ENCODE measurements at places on chromosomes 16 and 17.
A peak's percentile ranks its signal among the peaks of the same experiment; 100 is the strongest.

GRCh38 chr17:73586921-73587602 is 57.2 kb downstream of the SDK2 start:
- no peak for DNase-seq

GRCh38 chr16:72256398-72257066 is 84.6 kb upstream of the PMFBP1 start:
- no peak for DNase-seq

- DNase-seq, result no peak
These were observed 121.7 kb upstream of the CRHR1 start for GRCh38 chr17:45662432-45662831.

GRCh38 chr16:54505549-54506213 is 219.1 kb upstream of the IRX3 start:
- DNase-seq, result no peak

DNA sequence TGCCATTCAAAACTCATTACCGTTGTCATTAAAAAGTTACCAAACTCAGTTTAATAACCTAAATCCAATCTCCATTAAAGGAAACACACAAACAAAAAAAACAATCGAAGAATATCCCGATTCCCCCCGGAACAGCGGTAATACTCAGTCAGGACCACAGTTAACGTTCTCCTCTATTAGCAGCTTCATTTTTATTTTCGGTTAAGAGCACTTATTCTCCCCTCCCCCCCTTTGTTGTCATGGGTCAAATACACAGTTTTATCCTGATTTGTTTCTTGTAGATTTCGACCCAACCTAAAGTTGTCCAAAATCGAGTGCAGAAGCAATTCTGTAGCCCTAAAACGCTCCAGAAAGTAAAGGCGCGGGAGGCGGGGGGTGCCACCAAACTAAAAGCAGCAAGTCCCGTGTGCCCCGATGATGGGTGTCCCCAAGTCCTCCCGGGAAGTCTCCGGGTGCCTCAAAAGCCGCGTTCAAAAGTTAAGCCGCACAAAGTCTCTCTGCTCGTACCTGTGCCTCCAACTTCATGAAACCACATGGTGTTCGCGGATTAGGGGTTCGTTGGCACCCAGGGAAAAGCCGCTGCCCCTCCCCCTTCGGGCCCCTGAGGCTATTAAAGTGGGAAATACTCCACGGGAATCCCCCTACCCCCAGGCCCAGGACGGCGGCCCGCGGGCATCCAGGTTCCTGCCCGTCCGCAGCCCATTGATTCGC is 996 bp downstream of the SUMO2 start:
- DNase-seq, result peak; percentile 22

DNA sequence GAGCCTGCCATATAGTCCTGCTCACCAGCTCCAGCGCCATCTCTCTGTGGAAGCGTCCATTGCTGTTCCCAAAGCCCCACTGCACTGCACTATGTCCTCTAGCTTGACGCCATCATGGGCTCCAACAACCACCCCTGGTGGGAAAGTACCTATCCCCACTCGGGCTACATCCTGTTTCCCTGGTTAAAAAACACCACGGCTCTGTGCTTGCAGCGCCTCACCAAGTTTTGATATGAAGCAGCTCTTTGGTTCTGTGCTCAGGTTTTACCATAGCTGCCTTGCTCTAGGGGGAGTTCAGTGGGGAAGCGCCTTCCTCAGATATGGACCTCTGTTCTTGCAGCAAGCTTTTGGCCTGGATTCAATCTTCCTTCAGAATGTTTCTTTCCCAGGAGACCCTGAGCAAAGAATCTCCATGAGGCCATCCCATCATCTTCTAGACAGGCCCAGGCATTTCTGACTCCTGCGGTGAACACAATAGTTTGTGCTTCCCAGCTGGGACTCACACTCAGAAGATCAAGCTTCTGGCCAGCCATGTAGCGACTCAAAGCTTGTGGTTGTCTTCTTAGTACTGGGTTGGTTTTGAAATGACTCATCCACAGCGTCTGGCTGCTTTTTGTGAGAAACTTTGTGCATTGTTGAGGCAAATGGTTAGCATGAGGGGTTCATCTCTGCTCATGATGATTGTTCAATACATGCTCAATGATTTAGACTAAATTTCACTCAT is 39.5 kb downstream of the DYNLRB2 start:
- peak; percentile 81 for DNase-seq

DNA sequence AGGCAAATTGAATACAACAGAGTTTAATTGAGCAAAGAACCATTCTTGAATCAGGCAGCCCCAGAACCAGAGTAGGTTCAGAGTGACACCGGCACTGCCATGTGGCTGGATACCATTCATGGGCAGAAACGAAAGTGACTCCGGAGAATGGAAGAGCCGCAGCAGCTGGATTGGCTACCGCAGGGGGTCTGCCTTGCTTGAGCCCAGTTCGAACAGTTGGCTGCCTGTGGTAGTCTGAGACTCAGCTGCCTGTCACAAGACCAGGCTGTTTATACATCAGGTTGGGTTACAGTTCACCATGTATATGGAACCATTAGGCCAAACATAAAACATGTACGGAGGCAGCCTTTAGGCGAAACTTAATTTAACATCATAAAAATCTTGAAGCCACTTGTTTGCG is 205.2 kb upstream of the CHMP6 start:
- DNase-seq, result no peak

DNA sequence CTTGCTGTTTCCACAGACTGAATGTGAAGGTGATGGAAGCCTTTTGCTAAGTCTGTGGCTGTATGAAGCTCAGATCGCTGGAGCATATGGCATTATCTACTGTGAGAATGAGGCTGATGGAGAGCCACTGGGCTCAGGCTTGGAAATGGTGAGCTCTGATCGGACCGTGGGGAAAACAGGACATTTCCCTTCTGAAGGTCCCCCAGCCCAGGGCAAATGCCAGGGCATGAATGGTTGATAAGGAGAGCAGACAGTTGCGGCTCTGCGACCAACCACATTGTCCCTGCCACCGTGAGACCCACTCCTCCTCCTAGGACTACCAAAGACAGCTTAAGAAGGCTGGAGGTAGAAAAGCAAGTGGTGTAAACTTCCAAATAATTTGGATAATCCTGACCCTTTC is 4.7 kb upstream of the CUEDC1 start:
- no peak for DNase-seq

DNA sequence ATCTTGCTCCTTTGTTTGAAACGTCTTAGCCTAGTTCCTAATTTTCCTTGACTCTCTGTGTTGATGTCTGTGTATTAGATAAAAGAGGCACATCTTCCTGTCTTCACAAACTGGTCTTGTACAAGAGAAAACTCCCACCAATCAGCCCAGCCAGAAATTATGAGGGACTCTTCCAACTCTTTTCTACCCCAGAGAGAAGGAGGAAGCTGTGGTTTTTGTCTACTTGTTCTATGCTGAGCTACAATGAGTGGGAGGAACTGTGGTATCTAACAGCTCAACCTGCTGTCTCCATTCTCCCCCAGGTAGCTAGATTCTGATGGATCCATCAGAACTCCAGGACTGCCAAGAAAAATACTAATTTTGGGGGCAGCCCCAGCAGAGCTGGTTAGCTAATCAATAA is 392.5 kb downstream of the HS3ST3B1 start:
- DNase-seq, result no peak

- DNase-seq, result no peak
These were observed 29.9 kb upstream of the IRX6 start for GRCh38 chr16:55294129-55294528.

DNA sequence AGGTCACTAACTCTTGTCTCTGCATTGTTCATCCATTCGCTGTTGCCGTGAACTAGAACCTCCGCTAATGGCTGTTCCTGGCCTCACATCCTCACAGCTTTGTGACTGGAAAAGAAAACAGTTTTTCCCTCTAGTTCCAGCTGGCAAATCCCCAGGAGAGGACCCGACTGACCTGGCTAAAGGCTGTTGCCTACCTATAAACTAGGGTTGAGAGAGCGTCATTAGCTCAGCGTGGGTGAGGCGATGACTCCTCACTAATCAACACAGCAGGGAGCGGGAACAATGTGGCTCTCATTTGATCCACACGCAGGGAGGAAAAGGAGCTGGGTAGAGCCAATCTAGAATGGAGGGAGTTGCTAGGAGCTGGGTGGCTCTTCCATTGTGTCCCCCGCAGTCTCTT is 282.1 kb upstream of the IRX5 start:
- no peak for DNase-seq

DNA sequence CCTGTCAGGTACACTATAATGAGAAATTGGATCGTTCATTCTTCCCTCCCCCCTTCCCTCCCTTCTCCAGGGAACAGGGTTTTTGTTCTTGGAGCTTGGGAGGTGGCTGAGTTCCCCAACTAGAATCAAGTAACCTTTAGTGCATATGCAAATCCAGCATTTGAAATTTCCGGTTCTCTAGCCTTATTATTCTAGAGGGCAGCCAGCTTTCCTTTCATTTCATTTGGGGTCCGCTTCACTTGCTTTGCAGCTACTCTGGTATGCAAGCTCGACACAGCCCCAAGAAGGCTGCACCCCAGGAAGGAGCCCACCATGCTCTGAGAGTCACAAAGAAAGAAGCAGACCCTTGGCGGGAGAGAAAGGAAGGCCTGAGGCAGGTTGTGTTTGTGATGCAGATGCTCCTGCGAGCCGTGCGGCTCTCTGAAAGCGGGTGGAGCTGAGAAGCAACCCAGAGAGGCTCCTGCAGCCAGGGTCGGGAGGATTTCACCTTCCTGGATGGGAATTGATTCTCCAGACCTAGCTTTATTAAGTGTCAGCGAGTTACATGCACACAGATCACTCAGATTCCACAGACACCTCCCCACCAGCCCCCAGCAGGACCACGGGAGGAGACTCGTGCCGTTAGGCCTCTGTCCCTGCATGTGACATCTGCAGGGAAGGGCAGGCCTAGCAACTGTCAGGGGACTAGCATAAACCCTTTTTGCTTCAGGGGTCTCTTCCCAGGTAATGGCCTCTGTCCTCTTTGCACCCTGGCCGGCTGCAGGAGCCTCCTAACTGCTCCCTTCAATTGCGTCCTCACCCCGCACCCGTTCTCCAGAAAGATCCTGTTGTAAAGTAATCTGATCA is 34.5 kb downstream of the PMM2 start:
- no peak for DNase-seq

DNA sequence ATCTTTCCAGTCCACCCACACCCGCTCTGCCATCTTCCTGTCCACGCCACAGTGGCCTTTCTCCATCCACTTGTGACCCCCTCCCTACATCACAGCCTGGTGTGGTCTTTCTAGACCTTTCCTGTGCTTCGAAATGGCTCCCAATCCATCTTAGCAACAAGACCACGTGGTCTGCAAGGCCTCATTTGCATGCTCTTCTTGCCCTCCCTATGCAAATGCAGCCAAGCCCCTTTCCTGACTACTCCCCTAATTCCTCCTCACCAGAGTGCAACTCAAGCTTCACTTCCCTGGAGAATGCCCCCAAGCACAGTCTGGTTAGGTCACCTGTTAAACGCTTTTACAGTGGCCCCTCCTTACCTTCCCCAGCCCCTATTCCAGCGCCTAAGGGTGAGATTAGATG is 6.1 kb downstream of the PPP1R9B start:
- no peak for DNase-seq

DNA sequence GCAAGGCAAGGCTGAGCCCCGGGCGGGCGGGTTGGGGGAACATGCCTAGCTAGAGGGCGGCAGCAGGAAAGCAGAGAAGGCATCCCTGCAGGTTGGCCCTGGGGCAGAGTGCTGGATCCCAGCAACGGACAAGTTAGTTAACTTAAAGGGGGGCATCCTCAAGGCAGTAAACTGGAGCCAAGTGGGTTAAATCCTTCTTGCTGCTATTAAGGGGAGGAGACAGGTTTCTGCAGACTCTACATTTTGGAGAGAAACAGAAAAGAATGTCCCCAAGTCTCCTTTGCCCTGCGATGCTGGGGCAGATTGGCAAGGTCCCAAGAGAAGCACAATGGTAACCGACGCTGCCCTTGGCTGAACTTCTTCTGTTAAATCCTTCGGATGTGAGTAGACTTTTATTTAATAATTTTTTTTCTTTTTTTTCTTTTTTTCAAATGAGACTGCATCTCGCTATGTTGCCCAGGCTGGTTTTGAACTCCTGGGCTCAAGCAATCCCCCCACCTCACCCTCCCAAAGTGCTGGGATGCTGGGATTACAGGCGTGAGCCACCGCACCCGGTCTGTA is 14.0 kb downstream of the ATP5PD start:
- no peak for DNase-seq

DNA sequence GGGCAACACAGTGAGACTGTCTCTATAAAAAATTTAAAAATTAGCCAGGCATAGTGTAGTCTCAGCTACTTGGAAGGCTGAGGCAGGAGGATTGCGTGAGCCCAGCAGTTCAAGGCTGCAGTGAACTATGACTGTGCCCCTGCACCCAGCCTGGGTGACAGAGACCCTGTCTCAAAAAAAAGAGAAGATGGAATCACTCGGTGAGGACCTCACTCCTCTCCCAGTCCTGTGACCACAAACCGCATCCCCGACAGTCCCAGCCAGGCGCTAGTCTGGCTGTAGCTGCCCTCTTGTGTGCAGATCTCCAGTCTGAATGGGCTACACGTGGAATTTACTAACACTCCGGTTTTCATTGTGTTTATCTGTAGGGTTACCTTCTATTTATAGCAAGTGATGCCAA is 11.1 kb downstream of the DEXI start:
- DNase-seq, result no peak

GRCh38 chr17:49016775-49017463 is 19.7 kb downstream of the IGF2BP1 start:
- DNase-seq, result no peak
